ENCODE measurements at places on chromosomes 6 and 20.

DNA sequence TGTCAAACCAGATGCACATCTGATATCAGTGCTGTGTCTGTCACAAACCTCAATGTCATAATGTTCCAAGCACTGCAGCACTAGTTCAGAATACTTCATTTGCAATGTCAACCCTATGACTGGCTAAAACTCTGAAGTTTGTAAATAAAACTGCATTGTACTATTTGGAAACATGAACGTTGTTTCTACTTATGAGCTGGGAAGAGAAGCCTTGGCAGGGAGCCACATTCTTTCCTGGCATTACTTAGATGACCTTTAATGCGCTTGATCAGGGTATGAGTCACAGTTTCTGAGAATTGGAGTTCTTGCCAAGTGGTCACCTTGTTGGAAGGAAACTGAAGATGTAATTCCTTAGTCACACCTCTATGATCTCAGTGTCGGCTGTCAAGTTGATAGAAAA lies 664.8 kb upstream of the MMS22L start:
- no peak for DNase-seq

GRCh38 chr6:119511024-119511423 lies 161.5 kb upstream of the MAN1A1 start:
- no peak for DNase-seq

DNA sequence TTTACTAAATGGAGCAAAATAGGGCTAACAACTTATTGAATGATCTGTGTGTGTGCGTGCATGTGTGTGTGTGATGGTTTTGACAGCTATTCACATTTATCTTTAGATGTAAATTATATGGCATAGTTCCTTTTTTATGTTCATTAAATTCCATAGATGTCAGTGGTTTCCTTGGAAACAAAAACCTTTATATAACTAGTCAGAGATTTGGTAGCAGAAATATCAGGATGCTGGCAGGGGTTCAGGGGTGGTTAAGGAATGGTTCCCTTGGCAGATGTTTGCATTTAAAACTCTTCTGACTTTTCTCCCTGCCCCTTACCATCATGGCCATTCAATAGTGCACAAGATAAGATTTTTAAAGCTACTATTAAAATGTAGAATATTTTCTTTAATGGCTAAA lies 256.6 kb downstream of the PLCB1 start:
- DNase-seq, result no peak

- DNase-seq, result peak; percentile 44
Observed at GRCh38 chr6:43368259-43369160, 937 bp downstream of the ZNF318 start.

GRCh38 chr6:158648682-158649131 lies 1.1 kb upstream of the SYTL3 start:
- DNase-seq, result peak; percentile 61

- no peak for DNase-seq
Observed at GRCh38 chr20:43022568-43022967, 167.1 kb downstream of the PTPRT start.

DNA sequence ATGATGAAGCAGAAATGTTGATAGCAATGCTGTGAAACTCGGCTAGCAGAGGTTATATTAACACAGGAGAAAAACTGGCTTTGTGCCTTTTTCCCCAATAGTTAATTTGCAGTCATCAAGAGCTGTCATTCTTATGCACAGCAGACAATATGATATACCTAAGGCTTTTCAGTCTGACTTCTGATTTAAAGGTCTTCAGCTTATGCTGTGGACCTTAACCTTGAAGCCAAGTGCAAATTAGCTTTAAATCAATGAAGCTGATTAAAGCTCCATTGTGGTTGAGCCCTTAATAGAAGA lies 171.6 kb upstream of the ID4 start:
- DNase-seq, result no peak

DNA sequence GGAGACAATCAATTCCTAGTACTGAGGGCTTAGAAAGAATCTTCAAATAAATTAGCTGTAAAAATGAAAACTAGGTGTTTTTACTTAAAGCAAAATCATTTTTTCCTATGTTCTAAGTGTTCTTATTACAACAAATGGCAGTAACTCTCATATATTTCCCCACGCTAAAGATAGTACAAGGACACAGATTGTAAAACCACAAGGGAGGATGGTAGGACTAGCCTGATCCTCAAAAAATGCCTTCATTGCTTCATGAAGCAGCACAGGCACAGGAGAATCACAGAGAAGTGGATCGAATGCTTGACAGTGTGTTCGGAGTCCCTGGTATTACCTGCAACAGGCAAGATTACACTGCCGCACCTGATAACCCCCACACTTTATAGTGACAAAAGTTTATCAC lies 58.5 kb downstream of the SAMD3 start:
- DNase-seq, result no peak
